ENCODE measurements at places on chromosomes 11 and 22.

- no peak for DNase-seq
Observed at GRCh38 chr11:69352166-69352565, 58.2 kb downstream of the MYEOV start.

GRCh38 chr22:36395055-36395849, 7.5 kb upstream of the MYH9 start:
- no peak for DNase-seq

DNA sequence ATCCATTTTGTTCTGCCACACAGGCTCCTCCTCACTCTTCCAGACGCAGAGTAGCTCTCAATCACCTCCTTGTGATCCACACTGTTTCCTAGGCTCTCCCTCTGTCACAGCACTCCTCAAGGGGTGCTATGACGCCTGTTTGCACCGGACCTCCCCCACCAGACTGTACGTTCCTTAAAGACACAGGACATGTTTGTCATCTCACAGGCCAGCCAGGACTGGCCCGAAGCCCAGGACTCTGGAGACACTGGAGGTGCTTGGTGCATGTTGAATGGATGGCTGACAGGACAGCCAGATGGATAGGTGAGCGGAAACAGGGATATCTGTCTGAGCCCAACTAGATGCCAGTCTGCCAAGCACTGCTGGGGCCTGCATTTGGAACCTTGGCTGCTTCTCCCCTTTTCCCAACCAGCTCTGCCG, 13.6 kb downstream of the PLA2G6 start:
- no peak for DNase-seq

DNA sequence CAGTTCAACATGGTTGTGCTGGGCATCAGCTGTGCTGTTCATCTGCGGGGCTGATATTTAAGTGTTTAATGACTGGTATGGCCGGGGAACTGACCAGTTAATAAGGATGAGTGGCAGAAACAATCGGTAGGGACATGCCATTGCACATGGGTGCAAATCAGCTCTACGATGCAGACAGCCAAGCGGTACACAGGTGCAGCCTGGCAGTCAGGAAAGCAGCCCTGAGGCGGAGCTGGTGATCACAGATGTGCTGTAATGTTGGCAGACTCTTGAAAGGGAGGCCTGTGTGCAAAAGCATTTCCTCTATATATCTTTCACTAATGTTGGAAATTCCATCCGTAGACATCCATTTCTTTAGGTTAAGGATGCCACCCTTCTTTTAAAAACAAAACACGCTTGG, 1.1 kb downstream of the MMP20 start:
- DNase-seq = no peak

Data from erythroblast (primary cell).